ENCODE measurements at places on chromosomes 16 and 17.

DNA sequence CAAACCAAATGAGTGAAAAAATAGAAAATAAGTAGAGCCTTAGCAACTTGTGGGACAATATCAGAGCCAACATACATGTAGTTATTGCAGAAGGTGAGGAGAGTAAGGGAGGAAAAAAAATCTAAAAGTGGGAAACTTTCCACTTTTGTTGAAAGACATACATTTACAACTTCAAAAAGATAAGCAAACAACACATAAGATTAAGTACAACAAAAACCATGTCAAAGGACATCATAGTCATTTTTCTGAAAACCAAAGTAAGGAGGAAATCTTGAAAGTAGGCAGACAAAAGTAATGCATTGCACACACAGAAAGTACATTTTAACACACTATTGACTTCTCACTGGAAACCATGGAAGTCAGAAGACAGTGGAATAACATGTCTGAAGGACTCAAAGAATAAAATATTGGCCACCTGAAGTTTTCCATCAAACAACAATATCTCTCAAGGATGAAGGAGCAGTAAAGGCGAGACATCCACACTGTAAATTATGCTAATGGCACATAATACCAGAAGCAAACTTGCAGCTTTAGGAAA, 291.9 kb downstream of the BCAS3 start:
- no peak for DNase-seq

DNA sequence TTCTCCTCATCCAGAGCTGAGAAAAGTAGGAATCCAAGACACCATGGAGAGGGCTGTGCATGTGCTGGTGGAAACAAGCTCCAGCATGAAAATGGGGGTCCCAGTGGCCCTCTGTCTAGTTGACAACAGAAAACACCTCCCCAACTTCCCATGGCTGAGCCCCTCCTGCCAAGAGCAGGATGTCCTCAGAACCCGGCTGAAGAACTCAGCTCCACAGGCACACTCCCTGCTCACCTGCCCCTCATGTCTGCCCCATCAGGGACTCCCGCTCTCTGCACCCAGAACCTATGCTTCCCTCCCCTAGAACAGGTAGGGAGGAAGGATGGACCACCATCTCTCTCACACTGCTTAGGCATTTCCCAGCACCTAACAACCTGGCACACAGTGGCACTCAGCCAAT, 167.2 kb downstream of the C16orf78 start:
- no peak for DNase-seq

GRCh38 chr17:49194297-49194607, 16.1 kb downstream of the GNGT2 start:
- no peak for DNase-seq

- no peak for DNase-seq
Measured at GRCh38 chr16:57360321-57360935, 1.8 kb downstream of the CCL22 start.

DNA sequence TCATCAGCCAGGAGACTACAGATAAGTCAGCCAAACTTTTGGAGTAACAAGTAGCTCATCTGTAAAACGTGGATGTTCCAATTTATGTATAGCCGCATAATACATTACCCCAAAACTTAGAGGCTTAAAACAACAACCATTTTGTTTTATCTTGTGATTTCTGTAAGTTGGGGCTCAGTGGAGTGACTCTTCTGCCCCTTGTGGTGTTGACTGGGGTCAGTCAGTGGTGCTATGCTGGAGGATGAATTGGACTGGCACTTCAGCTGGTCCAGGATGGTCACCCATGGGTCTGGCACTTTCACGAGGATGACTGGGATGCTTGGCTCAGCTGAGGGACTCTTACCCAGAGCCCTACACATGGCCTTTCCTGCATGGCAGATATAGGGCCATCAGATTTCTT, 172.5 kb downstream of the WWOX start:
- DNase-seq = no peak

- DNase-seq = no peak
Measured at GRCh38 chr17:29210879-29211278, 30.7 kb upstream of the MYO18A start.

DNA sequence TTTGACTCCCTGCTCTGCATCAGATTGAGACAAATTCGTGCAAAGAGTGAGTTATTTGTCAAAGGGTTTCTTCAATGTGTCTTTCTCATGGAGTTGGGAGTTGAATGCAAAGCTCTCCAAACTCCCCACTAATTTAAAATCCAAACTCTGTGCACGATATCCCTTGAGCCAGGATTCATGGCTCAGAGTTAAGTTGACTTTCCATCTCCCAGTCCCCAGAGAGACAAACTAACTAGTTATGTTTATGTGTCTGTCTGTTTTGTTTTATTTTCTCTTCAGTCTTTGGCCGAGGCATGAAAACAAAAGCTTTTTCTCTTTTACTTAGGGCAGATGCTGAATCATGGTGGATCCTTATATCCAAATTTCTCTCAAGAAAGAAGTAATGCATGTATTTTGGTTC, 570.0 kb upstream of the CDH5 start:
- DNase-seq = no peak

- DNase-seq = no peak
Measured at GRCh38 chr17:33936764-33937163, 318.3 kb upstream of the CCL2 start.

- no peak for DNase-seq
Measured at GRCh38 chr17:65953316-65954147, 238.4 kb downstream of the CEP112 start.

GRCh38 chr17:76544546-76545365, 4.9 kb downstream of the PRCD start:
- no peak for DNase-seq

- DNase-seq = no peak
Measured at GRCh38 chr16:64878940-64879339, 242.9 kb downstream of the CDH11 start.

DNA sequence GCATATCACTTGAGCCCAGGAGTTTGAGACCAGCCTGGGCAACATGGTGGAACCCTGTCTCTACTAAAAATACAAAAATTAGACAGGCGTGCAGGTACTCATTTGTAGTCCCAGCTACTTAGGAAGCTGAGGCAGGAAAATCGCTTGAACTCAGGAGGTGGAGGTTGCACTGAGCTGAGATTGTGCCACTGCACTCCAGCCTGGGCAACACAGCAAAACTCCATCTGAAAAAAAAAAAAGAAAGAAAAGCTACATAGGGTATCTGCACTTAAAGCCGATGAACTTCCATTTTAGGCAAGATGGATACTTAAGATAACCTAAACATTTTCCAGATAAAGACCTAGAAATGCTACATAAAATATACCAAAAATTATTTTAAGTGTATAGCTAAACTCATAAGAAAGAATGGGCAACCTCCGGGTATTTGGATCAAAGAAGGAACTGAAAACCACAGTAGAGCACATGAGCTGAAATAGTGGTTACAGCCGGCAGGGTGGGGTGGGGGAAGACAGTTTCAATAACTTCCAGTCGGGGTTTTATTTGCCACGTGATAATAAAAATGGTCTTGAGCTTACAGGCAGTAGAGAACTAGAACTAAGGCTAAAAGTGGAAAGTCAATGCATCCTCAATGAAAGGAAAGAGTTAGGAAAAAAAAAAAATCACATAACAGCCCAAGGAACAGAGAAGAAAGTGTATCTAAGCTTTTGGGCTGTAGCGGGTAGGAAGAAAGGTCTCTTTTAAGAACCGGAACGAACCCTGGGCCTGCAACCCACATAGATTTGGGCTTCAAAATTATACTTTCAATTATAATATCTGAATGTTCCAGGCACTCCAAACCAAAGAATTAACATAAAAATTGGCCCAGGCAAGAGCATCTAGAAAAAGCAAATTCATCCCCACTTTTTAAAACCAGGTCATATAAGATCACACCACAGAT, 53.1 kb downstream of the CFDP1 start:
- no peak for DNase-seq

DNA sequence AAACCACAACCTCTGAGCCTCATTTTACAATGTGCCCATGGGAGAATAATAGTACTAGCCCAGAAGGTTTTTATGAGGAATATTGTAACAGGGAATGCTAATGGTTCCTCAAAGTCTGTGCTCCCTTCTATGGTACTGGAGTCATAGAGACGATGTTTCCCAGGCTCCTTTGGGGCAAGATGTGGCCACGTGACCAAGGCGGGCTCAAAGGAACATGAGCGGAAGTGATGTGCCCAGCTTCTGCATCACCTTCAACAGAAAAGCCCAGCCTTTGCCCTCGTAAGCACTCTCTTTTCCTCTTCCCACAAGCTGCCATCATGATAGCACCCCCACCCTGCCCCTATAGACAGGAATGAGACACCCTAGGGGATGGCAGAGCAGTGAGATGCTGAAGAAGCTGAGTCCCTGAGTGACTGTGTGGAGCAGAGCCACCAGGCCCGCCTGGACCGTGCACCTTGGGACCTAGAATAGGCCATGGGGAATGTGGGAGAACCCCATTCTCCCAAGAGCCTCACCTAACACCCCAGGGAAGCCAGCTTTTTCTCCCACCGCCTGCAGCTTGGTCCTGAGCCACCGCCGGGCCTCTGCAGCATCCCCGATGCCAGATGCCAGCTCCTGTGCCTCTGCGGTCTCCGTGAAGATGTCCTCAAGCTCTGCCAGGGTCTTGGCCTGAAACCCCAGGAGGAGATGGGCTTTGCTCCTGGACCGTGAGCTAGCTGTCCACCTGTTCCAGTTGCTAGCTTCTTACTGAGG, 22.2 kb upstream of the PIK3R6 start:
- DNase-seq = no peak

DNA sequence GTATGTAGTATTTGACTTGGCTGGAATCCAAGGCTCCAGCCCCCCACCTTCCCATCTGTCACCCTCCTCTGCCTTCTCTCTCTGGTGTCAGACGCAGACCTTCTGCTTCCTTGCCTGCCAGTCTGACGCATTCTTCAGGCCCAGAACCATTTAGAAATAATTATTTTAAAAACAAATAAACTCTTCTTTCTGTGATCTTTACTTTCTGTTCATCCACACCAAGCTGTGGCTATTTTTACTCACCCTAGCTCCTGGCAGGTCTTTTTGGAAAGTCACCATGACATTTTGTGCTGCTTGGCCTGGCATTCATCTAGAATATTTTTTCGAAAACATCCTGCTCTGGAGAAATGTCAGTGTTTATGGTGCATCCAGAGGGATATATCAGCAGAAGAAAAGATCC, 330.7 kb upstream of the ASIC2 start:
- DNase-seq = no peak

- DNase-seq = no peak
Measured at GRCh38 chr17:42518755-42519545, 17.1 kb upstream of the NAGLU start.

GRCh38 chr16:86919578-86920305, 341.4 kb downstream of the FOXL1 start:
- DNase-seq = no peak

- DNase-seq = no peak
Measured at GRCh38 chr17:45092911-45093430, 31.9 kb downstream of the NMT1 start.

- no peak for DNase-seq
Measured at GRCh38 chr16:66402166-66402565, 24.9 kb upstream of the BEAN1 start.

GRCh38 chr16:66325717-66326376, 40.6 kb upstream of the CDH5 start:
- no peak for DNase-seq

GRCh38 chr16:68236137-68236825, 354 bp upstream of the ESRP2 start:
- peak; percentile 14 for DNase-seq

GRCh38 chr17:75352079-75352569, 53.4 kb downstream of the GRB2 start:
- DNase-seq = no peak

GRCh38 chr16:57004387-57005250, 15.3 kb downstream of the NLRC5 start:
- DNase-seq = no peak

GRCh38 chr16:85891776-85892166, 7.2 kb upstream of the IRF8 start:
- DNase-seq = no peak

- no peak for DNase-seq
Measured at GRCh38 chr16:56967733-56968132, 6.0 kb downstream of the CETP start.

GRCh38 chr17:16652847-16653366, 743 bp downstream of the ZNF624 start:
- DNase-seq = no peak

DNA sequence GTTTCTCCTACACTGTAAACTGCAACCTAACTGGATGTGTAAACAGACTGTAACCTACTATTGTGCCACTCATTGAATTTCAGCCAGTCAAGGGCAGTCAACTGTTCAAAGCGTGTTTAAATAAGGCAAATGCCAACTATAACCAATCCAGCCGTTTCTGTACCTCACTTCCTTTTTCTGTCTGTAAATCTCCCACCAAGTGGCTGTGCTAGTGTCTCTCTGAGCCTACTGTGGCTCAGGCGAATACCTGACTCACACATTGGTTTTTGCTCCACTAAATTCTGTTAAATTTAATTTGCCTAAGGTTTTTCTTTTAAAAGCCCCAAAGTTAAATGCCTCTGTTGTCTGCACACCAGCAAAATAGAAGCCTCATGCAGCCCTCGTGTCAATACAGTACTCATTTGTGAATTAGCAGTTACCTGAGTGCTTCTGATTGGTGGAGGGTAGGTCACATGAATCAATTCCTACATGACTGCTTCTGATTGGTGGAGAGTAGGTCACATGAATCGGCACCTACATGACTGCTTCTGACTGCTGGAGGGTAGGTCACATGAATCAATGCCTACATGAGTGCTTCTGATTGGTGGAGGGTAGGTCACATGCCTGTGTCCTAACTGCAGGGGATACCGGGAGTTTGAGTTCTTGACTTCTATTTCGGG, 31.1 kb upstream of the CCR7 start:
- no peak for DNase-seq

DNA sequence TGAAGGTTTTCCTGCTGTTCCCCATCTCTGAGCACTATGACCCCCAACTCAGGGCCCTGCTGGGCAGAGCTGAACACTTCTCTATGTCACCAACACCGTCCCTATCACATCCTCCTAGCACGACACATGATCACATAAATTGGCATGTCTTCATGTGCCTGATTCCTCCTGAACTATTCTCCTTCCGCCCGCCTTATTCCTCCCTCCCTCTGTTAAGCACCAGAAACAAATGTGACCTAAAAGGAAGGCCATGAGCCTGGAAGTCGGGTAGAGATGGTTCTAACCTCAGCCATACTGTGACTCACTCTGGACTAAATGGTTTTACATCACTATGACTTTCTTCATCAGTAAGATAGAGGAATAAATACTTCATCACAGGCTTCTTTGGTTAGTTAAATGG, 80.8 kb upstream of the DYNLRB2 start:
- no peak for DNase-seq

DNA sequence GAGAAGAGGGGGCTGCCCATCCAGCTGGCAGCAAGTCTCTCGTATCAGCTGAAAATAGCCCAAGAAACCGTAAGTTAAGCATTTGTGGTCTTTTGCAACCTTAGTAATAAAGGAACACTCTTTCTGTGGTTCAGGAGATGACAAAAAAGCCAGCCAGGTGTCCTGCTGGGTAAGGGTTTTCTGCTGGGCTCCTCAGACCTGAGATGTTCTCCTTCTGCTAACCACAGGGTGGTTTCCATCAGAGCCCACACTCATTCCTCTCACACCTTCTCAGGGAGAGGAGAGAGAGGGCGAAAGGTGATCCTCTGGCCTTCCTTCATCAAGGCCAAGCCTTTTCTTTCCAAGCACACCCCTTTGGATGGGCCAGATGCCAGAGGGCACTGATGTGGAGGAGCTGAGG, 70.7 kb downstream of the TEX14 start:
- no peak for DNase-seq
